ENCODE measurements at places on chromosomes 4 and X.

GRCh38 chr4:125836597-125837195, 521.9 kb downstream of the FAT4 start:
- no peak for DNase-seq

DNA sequence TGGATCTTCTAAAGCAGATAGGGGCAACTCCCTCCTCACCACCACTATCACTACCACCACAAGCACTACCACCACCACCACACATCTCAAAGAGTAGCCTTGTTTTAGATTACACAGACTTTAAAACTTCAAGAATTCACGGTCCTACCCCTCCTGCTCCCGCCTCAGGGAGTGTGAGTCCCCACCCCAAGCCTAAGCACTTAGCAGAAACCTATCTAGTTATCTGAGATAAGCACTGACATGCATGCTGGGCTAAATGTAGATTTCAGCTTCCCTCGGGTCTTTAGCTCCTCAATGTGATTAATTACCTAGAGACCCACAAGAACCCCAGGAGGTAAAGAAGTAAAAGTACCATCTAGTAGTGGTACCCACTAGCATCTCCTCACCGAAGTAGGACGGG, 775 bp downstream of the AMOT start:
- DNase-seq, result peak; percentile 1

DNA sequence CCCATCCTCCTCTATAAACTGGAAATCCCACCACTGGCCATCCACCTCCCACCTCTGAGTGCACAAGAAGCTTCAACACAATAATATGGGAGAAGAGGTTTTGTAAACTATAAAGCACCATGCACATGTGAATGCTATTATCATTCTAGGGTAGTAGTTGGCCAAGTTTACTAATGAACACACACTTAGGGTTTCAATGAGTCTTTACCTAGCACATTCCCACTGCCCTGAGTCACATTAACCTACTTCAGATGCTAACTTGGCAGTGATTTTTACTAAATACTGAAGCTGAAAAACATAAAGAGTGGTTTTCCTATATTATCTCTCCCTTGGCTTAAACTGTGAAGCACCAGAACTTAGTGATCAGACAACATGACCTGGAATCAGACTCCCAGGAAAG, 93.9 kb downstream of the SH3KBP1 start:
- DNase-seq, result no peak

GRCh38 chrX:22012051-22012450, 20.1 kb upstream of the PHEX start:
- no peak for DNase-seq

- no peak for DNase-seq
Observed at GRCh38 chr4:7159923-7160322, 32.4 kb upstream of the SORCS2 start.

DNA sequence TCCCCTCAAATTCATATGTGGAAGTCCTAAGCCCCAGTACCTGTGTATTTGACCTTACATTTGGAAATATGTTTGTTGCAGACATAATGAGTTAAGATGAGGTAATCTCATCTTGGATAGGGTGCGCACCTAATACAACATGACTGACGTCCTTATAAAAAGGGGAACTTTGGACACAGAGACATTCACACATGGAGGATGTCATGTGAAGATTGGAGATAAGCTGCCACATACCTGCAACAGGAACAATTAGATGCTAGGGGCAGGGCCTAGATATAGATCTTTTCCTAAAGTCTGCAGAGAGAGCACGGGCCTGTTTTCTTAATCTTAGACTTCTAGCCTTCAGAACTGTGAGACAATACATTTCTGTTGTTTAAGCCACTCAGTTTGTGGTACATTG, 162.5 kb downstream of the IL1RAPL2 start:
- DNase-seq, result no peak

DNA sequence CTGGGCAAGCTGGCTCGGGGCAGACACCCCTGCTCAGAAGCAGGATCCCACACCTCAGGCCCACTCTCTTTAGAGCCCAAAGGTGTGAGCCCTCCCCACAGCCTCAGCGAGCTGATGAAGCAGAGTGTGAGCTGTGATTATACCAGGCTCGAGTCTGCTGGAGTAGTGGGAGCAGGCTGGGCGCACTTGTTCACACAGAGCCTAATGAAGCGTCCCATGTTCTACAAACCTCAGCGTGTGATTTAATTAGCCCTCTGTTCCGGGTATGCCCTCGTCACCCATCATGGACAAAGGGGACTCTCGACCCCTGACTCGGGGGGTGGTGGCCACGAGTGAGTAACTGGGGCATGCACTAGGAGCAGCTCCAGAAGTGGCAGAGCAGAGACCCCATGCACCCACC, 62.3 kb downstream of the PPP2R2C start:
- no peak for DNase-seq

- DNase-seq, result peak; percentile 67
Observed at GRCh38 chrX:154013614-154014360, 5.9 kb downstream of the IRAK1 start.

- DNase-seq, result no peak
Observed at GRCh38 chrX:7347465-7347864, 199.5 kb upstream of the PUDP start.

DNA sequence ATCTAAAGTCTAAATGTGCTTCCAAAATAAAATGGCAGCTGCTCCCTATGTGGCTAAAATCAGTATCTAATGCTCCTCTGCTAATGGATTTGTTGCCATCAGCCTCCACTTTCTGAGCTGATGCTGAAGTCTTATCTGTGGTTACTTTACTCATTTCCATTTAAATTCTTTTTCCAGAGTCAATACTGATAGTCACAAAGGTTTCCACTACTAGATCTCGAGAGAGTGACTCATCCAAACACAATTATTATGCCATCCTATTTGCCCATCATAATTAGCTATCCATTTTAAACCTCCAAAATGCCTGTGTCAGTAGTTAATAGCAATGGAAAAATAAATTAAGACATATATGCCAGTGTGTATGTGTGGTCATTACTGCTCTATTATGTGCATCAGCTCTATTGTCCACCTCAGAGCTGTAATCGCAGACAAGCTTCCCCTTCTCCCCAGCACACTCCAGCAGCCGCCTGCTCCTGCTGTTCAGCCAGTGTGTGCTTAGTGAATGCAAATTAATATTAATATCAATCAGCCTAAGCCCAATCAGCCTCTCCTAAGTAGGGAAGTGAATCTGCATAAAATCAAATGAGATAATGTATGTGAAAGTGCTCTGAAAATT, 199.8 kb upstream of the ZIC3 start:
- no peak for DNase-seq

- DNase-seq, result no peak
Observed at GRCh38 chrX:81367291-81367690, 165.4 kb downstream of the SH3BGRL start.

DNA sequence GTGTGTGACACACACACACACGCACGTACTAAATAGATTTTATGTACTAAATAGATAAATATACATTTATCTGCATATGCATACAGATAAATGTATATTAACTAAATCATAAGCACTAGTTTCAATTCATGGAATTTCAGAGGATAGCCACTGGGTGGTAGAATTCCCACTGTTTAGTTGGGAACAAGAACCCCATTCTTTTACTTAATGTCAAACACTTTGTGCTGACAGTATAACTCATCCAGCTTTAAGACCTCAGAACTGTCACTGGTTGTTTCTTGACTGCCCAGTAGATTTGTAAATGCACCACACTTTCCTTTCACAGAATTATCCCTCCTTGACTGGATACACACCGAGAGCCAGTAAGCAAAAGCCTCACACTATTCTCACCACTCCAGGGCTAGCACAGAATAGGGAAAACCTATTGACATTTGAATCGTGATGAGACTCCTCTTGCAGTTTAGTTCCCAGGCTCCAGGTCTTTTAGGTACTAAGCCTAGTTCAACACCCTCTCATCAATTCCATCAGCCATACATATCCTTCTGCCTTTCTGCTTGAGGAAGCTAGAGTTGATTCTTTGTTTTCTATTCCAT, 32.4 kb downstream of the PPARGC1A start:
- DNase-seq, result no peak

GRCh38 chr4:83231620-83232076, 53.0 kb downstream of the COQ2 start:
- DNase-seq, result peak; percentile 9

DNA sequence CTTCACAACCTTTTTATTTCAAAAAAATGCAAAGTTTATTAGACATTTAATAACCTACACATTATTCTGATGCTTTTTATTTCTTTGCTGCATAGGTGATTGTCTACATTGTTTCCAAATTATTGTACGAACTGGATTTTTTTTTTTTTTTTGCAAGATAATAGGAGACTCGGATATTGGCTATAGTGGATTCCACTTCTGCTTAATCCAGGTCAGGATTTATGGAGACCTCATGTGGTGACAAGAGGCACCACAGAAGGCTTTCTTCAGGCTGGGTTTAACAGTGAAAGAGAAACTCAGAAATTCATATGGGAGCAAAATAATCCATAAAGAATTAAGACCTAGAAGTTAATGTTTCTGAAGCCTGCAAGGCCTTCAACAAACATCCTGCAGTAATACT, 2.4 kb upstream of the SLIT2 start:
- no peak for DNase-seq

DNA sequence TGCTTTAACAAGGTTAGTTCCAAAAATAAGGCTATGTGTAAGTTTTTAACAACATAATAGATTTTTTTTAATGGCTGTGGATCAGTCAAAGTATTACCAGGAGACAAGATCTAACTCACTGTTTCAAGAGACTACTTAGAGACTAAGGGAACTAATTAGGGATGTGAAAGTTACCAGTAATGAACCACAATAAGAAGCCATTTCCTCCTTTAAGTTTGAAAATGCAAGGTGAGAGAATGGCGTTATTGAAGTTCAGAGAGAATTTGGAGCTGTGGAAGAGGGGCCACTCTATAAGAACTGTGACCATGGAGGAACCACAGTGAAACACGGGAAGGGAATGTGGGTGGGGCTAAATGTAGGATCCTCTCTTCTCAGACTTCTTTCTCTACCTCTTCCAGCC, 624.2 kb downstream of the GLUD2 start:
- DNase-seq, result no peak

DNA sequence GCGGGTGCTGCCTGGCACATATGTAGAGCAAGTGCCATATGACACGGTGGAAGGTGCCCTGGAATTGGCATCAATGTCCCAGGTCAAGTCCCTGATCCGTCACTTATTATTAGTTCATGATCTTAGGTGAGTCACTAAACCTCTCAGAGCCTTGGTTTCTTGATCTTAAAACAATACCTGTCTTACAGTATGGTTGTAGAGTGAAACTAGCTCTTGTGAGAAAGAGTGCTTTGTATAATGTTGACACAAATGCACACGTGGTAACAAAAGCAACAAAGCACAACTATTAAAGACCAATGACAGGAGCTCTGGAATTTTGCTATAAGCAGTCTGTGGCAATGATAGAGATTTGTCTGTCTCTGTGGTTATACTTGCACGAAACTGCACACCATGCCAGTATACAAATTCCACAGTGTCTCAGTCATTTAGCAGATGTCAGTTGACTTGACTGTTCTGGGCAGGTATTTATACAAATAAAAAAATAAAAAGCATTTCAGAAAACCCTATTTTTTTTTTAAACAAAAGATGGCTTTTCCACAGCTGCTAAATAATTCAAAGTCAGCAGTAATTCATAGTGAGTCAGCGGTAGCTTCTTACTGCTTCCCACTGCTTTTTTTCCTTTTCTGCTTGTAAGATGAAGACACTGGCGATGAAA, 19.7 kb upstream of the ACSL1 start:
- DNase-seq, result no peak

GRCh38 chrX:8083286-8083685, 87.8 kb downstream of the VCX2 start:
- no peak for DNase-seq

DNA sequence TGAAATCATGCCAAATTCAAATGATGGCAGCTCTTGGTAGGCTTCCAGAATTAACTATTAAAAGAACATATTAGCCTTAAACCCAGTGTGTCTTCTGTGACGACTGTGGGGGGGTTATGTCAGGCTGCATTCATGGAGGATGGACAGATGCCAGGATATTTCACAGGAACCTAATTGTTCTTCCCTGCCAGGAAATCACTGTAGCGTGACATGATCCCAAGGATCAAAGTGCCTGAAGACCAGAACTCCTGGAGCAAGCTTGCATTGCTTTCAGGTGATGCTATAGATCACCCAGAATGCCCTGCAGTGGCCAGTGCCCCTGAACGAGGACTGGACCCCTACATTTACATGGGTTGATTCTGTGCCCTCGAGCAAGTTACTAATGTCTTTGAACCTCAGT, 1093.0 kb upstream of the TENM3 start:
- DNase-seq, result no peak

GRCh38 chr4:153146031-153146430, 58.2 kb upstream of the TRIM2 start:
- DNase-seq, result no peak
